ENCODE measurements at places on chromosomes 1 and 21. TPM values are rescaled to one million over a fixed set of nuclear protein-coding genes. Genes with fewer than 3 reads are reported as not detected.

DNA sequence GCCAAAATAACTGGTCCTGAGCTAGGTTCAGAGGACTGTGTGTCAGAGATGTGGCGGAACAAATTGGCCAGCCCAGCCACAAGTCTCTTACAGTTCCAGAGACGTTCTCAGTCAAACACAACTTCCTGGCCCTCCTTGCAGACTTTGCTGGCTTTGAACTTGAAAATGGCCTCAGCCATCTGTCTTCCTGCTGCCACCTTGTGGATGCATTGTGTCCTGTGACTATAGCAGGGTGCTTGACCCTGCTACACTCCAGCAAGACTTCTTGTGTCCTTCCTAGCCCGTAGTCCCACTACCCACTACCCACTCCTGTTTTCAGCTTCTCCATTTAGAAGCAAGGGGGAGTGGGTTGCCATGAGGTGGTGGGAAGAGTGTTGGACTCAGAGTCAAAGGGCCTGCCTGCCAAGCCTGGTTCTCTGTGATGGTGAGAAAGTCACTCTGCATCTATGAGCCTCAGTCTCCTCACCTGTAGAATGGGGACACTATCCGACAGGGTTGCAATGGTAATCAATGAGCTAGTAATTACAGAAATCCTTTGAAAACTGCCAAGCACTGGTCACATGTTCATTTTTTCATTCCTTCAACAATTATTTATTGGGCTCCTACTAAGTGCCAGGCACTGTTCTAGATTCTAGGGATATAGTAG, 109.9 kb downstream of the IGSF21 start:
- DNase-seq = no peak

GRCh38 chr1:105102371-105102770, 1352.7 kb downstream of the AMY1C start:
- DNase-seq = no peak

- DNase-seq = no peak
Observed at GRCh38 chr1:93816970-93817678, 61.9 kb downstream of the DNTTIP2 start.

HEYL gene
- total RNA-seq = 16.9 TPM

CTSK gene
- 4.9 TPM for total RNA-seq

CSF3R gene
- total RNA-seq = 3.3 TPM
